Pulmonary artery endothelial cell (primary cell): ENCODE measurements at places on chromosomes 12 and 14. TPM values are rescaled to one million over a fixed set of nuclear protein-coding genes. Genes with fewer than 3 reads are reported as not detected.

TAS2R42 gene
- not detected in 2 replicates for total RNA-seq

ANKLE2 gene
- 45.3 and 78.0 TPM in 2 replicates for total RNA-seq

SCFD1 gene
- 63.8 and 66.4 TPM in 2 replicates for total RNA-seq

LBHD2 gene
- not detected in 2 replicates for total RNA-seq

NPAS3 gene
- total RNA-seq, result 0.07 TPM in 1 of 2 replicates, not detected in the other

TAS2R19 gene
- 3.9 and 4.1 TPM in 2 replicates for total RNA-seq

MIP gene
- 0.07 and 0.20 TPM in 2 replicates for total RNA-seq

PTPRR gene
- total RNA-seq, result 0.66 and 0.74 TPM in 2 replicates

CIT gene
- 15.8 and 29.7 TPM in 2 replicates for total RNA-seq

RTL1 gene
- not detected in 2 replicates for total RNA-seq

E2F7 gene
- total RNA-seq, result 10.2 and 12.7 TPM in 2 replicates

KRT3 gene
- total RNA-seq, result not detected in 2 replicates

CRACR2A gene
- 7.1 and 19.5 TPM in 2 replicates for total RNA-seq
